ENCODE measurements at places on chromosomes 5 and 9.

- peak; percentile 98 for DNase-seq
Measured at GRCh38 chr5:52043543-52043942, 660.3 kb downstream of the ISL1 start.

DNA sequence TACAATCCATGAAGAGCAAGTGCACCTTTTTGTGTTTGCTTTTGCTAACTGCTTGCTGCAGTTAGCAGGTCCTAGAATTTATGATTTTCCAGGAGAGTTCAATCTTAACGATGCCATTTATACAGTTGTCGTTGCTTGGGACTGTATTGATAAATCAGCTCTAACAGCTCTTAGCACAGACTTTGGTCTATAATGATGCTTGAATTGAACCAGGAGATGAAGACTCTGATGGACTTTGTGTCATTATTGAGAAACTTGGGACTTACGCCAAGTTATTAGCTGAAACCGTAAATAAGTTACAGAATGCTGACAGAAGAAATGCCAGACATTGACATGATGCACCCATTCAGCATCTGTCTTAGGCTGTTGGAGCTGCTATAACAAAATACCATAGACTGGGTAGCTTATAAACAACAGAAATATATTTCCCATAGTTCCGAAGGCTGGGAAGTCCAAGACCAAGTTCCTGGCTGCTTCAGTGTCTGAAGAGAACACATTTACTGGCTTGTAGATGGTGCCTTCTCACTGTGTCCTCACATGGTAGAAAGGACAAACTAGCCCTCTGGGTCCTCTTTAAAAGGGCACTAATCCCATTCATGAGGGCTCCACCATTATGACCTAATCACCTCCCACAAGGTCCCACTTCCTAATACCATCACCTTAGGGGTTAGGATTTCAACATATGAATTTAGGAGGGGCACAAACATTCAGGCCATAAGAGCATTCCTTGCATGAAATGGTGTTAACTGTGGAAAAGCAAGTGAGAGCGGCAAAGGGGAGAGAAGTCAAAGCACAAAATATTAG lies 17.6 kb downstream of the GLRX start:
- no peak for DNase-seq

DNA sequence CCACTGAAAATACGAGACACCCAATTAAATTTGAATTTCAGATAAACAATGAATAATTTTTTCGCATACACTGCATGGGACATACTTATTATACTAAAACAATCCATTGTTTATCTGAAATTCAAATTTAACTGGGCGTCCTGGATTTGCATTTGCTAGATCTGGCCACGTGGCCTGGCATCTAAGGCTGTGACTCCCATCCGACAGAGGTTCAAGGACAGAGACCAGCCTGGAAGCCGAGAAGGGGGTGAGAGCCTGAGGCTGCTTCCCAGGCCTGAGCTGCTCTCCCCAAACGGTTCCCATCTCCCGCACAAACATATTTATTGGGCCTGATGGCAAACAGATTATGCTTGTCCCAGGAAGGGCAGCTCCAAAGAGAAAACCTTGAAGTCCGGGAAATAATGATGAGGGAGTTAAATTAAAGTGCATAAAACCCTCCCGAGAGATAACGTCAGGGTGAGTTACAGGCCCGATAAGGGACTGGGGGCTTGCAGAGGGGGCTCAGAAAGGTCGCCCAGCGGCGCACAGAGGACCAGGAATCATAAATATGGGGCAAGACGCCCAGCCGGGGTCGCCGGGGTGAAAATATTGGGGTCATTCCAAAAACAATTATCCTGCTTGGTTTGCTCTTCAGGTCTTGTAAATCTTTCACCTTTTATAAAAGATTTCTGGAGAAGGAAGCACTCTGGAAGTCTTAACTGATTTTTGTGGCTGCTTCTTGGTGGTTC lies 163.7 kb downstream of the GAPVD1 start:
- no peak for DNase-seq

GRCh38 chr9:137813651-137814415 lies 63.7 kb upstream of the CACNA1B start:
- DNase-seq = peak; percentile 57

- DNase-seq = no peak
Measured at GRCh38 chr5:178454821-178455479, 135.2 kb downstream of the COL23A1 start.

- DNase-seq = no peak
Measured at GRCh38 chr9:23321049-23321448, 505.0 kb downstream of the ELAVL2 start.

- no peak for DNase-seq
Measured at GRCh38 chr9:70615464-70616138, 201.1 kb upstream of the KLF9 start.

DNA sequence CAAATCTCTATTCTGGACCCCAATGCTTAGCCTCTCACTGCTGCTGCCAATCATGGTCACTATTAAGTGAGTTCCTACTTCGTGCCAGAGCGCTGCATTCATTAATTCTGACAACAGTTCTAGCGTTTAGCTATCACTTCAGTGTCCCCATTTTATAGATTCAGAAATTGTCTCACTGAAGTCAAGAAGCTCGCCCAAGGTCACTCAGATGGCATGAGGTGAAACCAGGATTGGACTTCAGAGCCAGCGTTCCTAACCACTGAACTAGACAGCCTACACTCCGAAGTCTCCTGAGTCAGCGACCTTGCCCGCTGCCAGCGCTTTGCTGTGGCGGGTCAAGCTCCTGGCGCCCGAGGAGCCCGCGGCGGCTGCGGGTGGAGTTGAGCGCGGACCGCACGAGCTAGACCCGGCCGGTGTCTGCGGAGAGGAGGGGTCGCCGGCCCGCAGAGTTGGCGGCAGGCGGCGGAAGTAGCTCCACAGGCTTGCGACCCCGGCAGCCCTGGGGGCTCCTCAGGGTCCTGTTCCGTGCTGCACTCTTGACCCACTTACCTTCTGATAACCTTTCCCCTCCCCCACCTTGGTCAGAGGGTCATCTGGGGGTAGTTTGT lies 2.1 kb upstream of the GABRB2 start:
- no peak for DNase-seq

- DNase-seq = no peak
Measured at GRCh38 chr5:94481059-94481458, 137.3 kb downstream of the KIAA0825 start.

GRCh38 chr9:129006328-129007034 lies 21.6 kb downstream of the SH3GLB2 start:
- DNase-seq = peak; percentile 76

DNA sequence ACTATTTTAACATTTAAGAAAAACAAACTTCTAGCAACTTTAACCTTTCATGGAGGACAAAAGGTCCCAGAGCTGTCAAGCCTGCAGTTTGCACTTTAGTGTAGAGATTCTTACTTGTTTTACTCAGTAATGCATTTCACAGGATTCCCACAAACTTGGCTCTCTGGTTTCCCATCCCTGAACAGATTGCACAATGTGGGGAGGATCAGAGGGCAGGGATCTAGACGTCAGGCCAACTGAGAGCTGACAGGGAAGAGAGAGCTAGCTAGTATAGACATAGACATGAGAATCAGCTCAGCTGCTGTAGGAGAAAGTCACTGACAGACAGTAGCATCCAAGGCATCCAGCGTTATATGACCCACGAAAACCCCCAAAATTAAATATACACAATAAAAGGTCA lies 20.9 kb upstream of the BNIP1 start:
- no peak for DNase-seq

DNA sequence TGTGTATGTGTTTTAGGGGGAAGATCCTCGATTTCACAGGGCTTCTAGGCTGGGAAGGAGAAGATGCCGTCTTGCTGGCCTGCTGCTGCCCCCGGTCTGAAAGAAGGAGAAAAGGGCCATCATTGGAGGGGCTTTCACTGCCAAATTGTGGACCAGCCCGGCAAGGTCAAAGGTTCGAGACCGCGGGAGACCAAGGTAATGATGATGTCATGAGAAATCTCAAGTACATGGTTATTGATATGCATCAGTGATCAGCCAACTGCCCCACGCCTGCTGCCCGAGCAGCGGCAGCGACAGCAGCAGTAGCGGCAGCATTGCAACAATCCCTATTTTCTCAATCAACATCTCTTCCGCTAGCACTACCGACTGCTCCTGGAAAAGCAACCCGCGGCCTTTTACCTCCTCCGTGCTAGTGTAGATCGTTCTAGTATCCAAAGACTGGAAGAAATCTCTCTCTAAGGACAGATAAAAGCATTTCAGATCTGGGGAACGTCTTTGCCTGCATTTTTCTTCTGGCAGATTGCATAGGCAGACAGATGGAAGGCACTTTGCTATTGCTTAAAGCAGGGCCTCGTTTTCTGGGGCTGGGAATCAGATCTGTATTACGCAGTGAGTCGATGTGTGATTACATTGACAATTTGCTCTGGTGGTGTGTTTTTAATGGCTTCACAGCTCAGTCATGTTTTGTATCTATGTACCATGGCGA lies 215.3 kb downstream of the MEF2C start:
- no peak for DNase-seq

GRCh38 chr5:108727651-108728565 lies 19.8 kb upstream of the FER start:
- peak; percentile 80 for DNase-seq

DNA sequence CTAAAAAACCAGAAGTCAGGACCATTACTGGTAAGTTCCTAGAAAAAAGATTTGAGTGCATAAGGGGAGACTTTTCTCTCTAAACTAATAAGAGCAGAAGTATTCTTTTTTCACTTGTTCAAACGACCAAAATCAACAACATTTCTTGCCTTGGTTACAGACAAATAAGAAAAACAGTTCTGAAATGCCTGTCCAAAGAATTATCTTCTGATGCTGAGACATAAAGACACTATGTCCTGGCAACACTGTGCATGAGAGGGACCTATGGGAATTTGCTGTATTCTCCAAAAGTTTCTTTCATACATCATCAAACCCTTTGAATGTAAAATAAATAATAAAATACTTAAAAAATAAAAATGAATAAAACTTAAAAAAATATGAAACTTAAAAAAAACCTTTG lies 50.4 kb downstream of the ZNF474 start:
- no peak for DNase-seq

DNA sequence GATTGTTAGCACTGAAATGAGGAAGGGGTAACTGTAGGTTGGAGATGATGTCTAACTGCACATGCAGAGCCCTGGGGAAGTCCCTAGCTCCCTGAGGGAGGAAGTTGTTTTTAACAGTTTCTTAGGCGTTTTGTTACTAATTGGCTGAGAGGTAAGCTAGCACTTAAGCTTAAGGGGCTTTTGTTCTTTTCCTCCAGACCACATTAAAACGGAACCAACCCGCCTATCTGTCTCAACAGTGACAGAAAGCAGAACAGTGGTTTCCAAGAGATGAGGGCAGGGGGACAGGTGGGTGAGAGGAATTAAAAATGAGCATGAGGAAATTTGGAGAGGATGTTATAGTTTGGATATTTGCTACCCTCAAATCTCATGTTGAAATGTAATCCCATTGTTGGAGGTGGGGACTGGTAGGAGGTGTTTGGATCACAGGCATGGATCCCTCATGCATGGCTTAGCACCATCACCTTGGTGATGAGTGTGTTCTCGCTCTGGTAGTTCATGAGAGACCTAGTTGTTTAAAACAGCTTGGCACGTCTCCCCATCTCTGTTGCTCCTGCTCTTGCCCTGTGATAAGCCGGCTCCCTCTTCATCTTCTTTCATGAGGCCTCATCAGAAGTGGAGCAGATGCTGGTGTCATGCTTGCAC lies 38.9 kb downstream of the LYRM7 start:
- DNase-seq = peak; percentile 61

DNA sequence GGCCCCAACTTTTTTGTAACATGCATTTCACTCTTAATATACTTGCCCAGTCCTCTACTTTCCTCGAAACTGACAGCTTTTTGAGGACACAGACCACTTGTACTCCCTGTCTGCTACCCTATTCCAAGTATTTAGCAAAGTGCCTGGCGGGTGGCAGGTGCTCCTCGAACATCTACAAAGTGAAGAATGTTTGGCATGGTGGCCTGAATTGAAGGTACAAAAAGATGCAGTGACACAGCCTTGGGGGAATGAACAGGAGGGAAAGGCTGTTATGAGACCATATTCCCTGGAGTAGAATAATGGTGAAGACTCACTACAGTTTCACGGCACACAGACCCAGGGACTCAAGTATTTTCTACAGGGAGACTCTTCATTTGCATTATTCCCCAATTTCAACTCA lies 590.9 kb downstream of the PRELID2 start:
- no peak for DNase-seq

- DNase-seq = no peak
Measured at GRCh38 chr5:176779537-176779936, 30.8 kb upstream of the UNC5A start.

- DNase-seq = no peak
Measured at GRCh38 chr5:133132717-133133116, 80.9 kb downstream of the HSPA4 start.

GRCh38 chr5:172185096-172185461 lies 2.9 kb downstream of the STK10 start:
- no peak for DNase-seq

DNA sequence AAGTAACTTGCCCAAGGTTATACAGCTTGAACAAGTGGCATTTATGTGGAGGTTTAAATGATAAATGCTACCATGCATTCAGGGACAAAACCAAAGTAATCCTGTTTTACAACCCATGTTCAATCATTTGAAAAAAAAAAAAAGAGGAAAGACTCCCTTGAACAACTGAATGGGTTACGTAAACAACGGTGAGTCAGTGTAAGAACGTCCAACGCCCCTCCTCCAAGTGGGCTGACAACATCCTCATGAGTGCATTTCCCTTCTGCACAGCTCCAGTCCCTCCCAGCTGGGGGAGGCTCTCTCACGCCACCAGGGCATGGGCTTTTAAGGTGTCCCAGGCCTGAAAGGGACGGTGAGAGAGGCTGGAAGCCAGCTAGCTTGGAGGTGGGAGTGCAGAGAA lies 90.0 kb downstream of the PRRT1B start:
- peak; percentile 46 for DNase-seq

GRCh38 chr9:19940811-19941535 lies 152.1 kb upstream of the SLC24A2 start:
- DNase-seq = no peak

DNA sequence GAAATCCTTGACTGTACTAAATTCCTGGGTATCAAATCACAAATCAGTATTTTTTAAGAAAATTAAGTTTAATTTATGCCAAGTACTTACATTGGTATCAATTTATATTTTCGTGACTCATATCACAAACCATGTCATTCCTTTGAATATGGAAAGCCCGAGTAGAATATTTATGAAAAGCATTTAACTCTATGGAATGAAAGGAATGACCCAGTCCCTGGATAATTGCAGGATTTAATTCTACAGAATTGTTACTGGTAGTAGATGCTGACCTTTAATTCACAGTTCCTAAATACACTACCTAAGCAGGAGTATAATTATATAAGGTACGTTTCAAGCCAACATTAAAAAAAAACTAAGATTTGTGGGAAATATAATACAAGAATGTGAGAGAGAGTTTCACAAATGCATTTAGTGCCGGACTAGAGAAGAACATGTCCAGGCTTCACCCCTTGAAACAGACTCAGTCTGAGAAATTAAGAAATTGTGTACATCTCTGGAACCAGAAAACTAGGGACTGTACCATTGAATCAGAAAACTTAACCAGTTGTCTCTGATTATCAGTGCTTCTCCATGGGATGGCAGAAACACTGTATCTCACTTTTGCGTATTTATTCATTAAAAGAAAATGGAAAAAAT lies 28.5 kb upstream of the PLPPR1 start:
- DNase-seq = no peak

GRCh38 chr9:17905781-17906175 lies 326.9 kb downstream of the SH3GL2 start:
- peak; percentile 52 for DNase-seq

GRCh38 chr9:122315534-122315933 lies 50.9 kb downstream of the MRRF start:
- DNase-seq = no peak

- no peak for DNase-seq
Measured at GRCh38 chr5:139638736-139639618, 9.2 kb upstream of the CXXC5 start.
